Activated naive CD8-positive, alpha-beta T cell treated with anti-CD3 and anti-CD28 coated beads, Interleukin-2, amount 10 ng/mL, durations not matched to agents 7 days and 5 days (primary cell): ENCODE measurements at places on chromosomes 2 and 18.

- no peak for DNase-seq
Observed at GRCh38 chr18:615092-615521, 18.3 kb downstream of the CLUL1 start.

DNA sequence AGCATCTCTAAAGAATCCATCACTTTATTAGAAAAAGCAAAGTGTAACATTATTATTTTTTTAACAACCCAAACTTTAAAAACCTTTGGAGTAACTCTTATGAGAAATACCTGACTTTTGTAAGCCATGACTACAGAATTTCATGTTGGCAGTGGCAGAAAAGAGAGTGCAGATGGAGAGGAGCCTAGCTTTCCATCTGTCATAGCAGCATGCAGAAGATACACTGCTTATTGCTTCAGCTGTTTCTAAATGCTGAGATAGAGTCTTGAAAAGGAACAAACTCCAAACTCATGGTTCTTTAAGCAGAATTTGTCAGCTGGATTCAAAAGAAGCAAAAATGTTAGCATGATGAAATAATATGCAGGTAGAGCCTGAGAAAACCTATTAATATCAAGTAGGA, 1130.3 kb downstream of the DPP10 start:
- DNase-seq = no peak

GRCh38 chr2:23513245-23513871, 128.4 kb downstream of the KLHL29 start:
- DNase-seq = no peak

DNA sequence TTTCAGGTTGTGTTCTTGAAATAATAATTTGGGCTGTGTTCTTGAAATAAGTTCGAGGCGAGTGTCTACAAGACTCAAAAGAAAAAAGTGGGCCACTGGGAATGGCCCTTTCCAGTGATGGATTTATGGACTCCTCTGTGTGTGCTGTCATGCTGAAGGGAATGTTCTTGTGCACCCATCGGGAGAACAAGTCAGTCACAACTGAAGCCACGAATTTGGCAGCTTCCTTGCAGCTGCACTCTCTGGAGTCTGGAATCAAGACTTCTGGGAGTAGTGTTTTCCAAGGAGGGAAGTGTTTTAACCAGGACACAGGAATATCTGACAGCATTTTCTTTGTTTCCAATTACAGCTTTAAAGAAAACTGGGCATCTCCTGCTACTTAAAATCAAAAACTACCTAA, 620 bp downstream of the SLC14A1 start:
- DNase-seq = no peak

DNA sequence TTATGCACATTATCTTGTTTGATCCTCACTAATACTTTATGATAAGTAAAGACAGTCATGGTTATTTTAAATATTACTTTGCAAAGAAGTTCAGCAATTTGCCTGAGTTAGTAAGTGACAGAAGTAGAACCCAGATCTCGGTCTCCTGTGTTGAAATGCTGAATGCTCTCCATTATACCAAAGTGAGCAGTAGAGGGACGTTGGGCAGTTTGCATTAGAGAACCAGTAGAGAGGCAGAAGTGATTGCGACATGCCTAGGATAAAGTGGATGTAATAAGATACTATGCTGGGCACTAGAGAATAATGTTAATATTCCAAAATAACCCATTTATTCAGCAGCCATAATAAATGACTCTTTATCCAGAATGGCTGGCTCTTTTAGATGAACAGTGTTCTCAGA, 201.0 kb downstream of the PMAIP1 start:
- no peak for DNase-seq

DNA sequence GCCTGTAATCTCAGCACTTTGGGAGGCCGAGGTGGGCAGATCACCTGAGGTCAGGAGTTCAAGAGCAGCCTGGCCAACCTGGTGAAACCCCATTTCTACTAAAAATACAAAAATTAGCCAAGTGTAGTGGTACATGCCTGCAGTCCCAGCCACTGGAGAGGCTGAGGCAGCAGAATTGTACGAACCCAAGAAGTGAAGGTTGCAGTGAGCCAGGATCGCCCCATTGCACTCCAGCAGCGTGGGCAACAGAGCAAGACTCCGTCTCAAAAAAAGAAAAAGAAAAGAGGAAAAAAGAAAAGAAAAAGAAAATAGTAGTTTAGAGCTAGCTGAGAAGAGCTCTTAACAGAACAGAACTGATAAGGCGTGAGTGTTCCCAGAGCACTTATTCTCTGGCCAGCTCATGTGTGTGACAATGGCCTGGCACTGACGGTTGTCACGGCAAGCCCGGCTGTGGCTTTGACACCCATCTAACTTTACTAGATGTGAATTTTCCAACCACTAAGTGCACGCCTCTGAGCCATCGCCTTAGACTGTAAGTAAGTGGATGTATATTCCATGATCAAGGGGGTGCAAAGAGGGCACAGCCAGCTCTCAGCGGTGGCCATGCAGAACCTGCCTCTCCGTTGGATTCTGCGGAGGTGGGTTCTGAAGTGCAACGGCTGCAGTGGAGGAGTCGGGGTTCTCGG, 80.0 kb downstream of the ZNF516 start:
- DNase-seq = no peak
